ENCODE measurements at places on chromosomes 13 and 19.

DNA sequence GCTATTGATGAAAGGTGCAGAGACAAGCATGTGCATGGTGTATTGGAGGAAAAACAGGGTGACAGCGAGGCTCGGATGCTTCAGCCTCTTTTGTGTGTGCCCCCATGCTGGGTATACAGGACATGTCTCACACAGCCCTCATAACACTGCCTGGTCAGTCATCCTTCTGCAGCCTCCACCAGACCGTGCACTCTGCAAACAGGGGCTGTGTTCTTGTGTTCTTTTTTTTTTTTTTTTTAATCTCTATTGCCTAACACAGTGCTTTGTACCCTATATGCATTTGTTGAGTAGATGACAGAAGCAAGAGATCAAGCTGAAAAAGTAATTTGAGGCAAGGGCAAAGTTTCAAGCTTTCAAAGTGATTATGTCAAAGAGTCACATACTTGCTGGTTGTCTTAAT is 367.2 kb upstream of the SLITRK1 start:
- DNase-seq, result no peak

GRCh38 chr13:44385401-44385800 is 11.8 kb downstream of the SERP2 start:
- DNase-seq, result no peak

- no peak for DNase-seq
Measured at GRCh38 chr13:31321457-31321856, 121.7 kb downstream of the B3GLCT start.

GRCh38 chr13:32142956-32143375 is 111.4 kb downstream of the FRY start:
- no peak for DNase-seq

DNA sequence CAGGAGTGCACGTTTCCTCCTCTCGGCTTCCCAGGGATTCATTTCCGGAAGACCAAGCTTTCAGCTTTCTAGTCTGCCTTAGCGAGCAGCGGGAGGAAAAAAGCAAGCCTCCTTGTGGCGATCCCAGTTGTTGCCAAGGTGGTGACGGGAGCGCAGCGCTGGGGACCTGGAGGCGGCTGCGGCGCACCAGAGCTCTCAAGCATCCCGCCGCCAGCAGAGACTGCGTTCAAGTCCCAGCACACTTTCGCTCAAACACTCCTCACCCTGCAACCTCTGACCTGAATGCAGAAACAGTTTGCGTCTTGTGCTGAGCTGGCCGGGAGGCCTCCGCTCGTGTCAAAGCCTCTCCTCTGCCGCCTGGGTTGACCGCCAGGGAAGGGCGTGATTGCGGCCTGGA is 4.9 kb downstream of the GSX1 start:
- no peak for DNase-seq

DNA sequence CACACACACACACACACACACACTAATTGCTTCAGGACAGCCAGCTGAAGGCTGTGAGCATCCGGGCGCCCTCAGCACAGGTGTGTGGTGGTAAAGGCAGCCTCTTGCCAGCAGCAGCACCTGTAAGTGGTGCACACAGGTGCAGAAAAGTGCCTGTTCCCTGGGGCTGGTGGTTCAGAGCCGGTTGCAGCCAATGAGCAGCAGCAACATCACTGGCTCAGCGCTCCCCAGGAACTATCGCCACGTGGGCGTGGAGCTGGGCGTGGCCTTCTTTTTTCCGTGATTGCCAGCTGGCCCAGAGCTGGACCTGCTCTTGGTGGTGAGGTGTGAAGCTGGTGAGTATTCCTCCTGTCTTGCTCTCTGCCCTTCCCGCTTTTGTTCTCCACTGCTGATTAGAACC is at the start of gene NLRP5:
Gene NLRP5 (plus strand): TSS at position 289 of the 400 bp plus-strand sequence.
- DNase-seq, result no peak
